H54 (cell line): ENCODE measurements at places on chromosomes 5 and 9.

GRCh38 chr5:95728494-95729114, 2.5 kb upstream of the RHOBTB3 start:
- DNase-seq, result no peak

GRCh38 chr9:89379508-89380115, 61.3 kb downstream of the SECISBP2 start:
- no peak for DNase-seq

- no peak for DNase-seq
These were observed 150.7 kb downstream of the SLC28A3 start for GRCh38 chr9:84189904-84190303.

- peak; percentile 12 for DNase-seq
These were observed 638.6 kb downstream of the SEMA5A start for GRCh38 chr5:8907168-8907868.

DNA sequence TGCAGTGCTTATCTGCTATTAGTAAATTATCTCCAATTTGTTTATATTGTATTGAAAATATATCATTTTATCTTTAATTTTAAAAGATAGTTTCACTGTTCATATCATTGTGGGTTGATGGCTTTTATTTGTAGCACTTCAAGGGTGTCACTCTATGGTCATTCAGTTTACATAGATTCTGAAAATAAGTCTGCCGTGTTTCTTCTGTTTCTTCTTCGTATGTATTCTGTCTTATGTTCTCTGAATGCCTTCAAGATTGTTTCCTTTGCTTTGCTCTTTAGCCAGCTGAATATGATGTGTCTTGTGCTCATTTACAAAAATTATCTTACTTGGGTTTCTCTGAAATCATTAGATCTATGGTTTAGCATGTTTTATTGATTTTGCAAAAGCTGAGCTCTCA, 359.9 kb downstream of the CYLC2 start:
- no peak for DNase-seq

- no peak for DNase-seq
These were observed 30.0 kb upstream of the JMY start for GRCh38 chr5:79205965-79206364.

DNA sequence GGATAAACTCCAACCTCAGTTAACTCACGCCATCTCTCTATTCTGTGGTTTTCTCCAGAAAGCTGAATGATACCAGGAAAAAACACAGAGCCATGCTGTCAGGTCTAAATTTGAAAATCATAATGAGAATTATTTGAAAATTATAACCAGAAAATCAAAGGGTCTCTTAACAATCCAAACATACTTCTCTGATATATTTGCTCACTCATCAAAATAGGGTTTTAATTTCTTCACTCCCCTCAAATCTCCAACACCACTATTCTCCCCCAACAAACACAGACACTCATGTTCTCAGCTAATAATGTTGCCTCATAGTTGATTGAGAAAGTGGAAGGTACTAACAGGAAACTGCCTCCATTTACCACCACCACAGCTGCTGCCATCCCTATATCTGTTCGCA, 375.5 kb downstream of the TLE1 start:
- DNase-seq, result no peak

DNA sequence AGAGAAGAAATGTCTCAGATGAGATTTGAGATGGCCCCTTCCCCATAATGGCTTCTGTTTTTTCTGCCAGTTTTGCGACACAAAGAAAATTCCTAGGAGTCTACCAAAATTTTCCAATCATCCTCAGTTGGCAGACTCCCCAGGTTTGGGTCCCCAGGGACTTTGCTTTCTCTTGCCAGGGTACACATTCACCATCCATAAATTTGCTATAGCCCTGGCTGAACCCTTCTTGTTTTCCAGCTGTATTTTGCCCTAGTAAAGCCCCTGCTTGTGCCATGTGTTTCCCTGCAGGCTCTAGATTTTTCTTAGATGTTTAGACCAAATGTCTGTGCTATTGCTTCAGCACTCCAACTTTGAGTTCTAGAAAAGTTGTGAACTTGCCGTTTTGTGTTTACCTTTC, 283.2 kb downstream of the ANXA1 start:
- no peak for DNase-seq

- DNase-seq, result no peak
These were observed 16.8 kb downstream of the STXBP1 start for GRCh38 chr9:127628758-127629467.

DNA sequence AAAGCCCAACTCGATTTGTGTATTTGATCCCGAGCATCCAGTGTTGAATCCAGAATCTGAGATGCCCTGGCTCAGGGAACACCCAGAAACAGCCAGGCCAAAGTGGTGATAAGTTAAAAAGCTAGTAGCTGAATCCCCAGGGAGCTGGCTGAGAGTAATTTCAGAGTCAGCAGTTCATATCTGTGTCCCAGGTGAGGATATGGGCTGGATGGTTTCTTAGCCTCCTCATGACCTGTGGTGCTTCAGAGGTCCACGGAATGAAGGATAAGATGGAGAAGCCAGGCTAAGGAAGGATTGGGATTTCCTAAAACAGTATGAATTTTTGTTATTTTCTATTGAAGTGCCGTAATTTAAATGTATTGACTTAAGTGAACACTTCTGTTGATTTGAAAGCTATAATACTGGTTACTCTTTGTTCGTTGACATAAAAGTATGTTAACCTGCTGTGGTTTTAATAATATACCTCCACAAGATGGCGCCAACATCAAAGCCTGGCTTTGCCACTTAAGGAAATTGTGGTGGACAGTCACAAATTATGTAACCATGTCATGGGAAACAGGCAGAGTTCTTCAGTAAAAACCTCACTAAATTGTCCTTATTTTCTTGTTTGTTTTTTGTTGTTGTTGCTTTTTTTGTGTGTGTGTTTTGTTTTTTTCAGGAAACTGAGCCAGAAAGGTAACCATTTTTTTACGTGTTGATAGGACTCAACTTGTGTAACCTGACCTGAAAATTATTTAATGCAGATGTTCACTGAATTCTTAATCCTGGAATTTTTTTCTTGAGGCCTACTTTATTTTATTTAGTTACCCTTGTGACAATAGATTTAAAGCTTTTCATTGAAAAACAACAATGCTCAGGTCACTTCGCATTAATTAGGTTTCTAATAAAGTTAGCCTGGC, 11.4 kb downstream of the MTAP start:
- DNase-seq, result no peak

DNA sequence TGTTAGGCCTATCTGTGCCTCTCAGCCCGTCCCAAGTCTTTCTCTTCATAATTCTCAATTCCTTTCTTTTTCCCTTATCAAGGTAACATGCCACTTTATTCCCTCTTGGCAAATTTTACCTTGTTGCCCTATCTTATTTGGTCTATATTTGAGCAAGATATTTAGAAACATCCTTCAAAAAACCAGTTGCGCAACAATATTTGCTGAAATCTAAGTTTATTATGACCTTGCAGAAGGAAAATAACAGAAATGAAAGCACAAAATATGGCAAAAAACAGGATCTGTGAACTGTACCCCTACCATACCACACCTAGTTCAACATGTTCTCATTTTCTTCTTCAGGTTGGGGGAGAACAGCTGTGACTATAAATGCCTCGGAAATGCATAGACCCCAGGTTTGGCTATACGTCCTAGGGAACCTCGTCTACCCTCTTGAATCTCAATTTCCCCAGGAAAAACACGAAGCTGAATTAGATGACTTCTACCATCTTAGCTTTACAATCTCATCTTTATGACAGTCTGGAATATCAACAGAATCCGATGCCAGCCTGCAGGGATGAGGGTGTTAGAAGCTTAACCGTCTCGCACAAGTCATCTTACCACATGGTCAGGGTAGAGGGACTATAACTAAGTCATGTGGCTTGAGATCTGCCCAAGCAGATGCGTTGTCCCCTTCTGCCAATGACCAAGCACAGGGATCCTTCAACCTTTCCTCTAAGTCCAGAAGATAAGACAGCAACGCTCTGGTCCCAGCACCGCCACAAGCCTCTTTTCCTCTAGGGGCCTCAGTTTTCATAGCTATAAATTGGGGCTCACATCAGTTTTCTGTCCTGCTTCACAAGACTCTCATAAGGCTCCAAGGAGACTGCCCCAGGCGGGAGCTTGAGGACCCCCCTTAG, 1.3 kb downstream of the LCP2 start:
- DNase-seq, result no peak

DNA sequence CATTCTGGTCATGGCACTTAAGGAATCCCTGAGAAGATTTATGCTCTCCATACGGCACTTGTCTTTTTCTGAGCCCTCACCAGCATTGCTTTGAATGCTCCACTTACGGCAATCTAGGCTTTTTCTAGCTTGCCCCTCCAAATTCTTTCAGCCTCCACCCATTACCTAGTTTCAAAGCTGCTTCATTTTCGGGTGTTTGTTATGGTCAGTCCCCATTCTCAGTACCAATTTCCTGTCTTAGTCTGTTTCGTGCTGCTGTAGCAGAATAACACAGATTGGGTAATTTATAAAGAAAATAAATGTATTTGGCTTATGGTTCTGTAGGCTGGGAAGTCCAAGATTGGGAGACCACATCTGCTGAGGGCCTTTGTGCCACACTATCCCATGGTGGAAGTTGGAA, 42.0 kb downstream of the ARHGEF28 start:
- no peak for DNase-seq

DNA sequence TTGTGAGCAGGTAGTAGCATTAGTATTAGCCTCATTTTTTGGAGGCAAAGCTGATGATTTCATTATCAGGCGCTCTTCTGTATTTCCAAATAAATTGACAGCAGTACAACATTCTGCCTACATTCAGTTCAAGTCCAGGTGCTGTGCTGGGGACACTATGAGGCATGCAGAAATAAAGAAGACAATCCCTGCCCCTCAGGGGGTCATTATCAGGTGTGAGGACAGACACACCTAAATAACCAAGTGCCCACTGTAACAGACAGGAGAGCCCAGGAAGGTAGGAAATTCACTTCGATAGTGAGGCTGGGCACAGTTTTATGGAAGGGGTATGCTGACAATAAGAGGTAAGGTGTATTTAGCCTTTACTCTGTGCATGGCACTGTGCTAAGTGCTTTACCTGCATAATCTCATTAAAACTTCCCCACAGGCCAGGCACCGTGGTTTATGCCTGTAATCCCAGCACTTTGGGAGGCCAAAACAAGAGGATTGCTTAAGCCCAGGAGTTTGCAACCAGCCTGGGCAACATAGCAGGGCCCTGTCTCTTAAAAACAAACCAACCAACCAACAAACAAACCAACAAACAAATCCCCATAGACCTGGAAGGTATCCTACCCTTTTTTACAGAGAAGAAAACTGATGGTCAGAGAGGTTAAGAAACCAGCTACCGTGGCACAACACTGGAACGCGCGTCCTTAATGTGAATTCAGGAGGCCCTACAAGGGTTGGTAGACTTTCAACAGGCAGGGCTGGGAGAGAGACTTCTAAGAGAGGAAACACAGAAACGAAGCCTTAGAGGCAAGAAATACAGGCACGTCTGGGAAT, 17.5 kb upstream of the GPX3 start:
- no peak for DNase-seq

DNA sequence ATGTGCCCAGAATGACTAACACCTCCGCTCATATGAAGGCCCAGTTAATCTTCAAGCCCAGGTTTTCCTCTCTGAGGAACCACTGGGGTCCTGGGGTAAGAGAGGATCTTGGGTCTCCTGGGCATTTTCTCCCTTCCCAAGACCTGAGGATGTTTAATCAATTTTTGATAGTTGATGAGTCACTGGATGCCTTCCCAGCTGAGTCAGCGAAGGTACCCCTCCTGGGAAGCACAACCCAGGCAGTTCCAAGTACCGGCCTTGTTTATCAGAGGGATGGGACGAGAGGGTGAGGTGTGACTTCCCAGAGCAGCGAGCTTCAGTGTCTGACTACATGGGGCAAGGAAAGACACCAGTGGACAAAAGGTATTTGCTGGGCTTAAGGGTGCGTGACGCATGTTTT, 119.6 kb upstream of the IL12B start:
- DNase-seq, result peak; percentile 64

- DNase-seq, result no peak
These were observed 61.4 kb downstream of the FBXW11 start for GRCh38 chr5:171945066-171945465.

- DNase-seq, result no peak
These were observed 57.0 kb downstream of the ADAMTS2 start for GRCh38 chr5:179288101-179288808.

GRCh38 chr5:151596828-151597539, 5.9 kb upstream of the FAT2 start:
- DNase-seq, result peak; percentile 37

DNA sequence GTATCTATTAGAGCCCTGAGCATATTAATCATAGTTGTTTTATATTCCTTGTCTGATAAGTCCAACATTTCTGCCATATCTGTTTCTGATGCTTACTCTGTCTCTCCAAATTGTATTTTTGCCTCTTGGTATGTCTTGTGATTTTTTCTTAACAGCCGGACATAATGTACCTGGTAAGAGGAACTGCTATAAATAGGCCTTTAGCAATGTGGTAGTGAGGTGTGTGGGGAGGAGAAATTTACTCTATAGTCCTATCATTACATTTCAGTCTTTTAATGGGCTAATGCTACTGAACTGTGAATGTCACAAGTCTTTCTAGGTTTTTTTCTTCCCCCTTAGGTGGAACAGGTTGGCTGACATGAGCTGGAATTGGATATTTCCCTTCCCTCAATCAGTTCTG, 176.1 kb upstream of the FGF10 start:
- no peak for DNase-seq

DNA sequence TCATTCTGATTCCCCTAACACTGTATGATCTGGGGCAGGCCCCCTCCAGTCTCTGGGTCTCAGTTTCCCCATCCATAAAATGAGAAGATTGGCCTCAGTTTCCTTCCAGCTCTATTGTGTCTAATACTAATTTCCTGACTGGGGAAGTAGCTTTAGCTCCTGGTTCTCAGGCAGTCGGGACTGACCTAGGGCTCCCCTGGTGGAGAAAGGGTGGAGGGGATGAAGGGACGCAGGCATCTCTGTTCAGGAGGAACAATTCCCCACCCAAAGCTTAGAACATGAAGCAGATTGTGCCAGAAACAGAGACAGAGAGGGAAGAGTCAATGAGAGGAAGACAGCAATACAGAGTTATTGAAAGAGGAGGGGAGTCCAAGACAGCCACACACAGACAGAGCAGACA, 14.2 kb upstream of the PTGS1 start:
- DNase-seq, result no peak

DNA sequence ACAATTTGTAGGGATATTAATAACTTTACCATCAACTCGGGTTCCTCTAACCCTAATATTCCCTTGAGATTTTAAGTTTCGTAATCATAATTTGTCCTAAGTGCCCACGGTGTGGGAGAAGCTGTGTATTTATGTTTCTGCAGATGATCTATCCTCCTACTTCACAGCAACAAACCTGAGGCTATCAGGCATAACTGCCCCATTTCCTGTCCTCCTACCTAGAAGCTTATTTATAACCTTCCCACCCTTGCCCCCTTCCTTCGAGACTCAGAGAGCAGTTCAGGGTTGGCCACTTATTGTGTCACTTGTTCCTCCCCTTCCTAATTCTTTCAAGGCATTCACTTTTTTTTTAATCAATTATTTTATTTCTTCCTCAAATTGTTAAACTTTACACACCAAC, 29.6 kb upstream of the LCP2 start:
- no peak for DNase-seq
